ENCODE measurements at places on chromosomes 13 and 19.

GRCh38 chr19:35267818-35268535, 785 bp upstream of the USF2 start:
- DNase-seq: no peak

- no peak for DNase-seq
These were observed 89.0 kb upstream of the CSNK1A1L start for GRCh38 chr13:37194428-37194861.

- no peak for DNase-seq
These were observed 14.8 kb downstream of the BRD4 start for GRCh38 chr19:15317392-15318071.

DNA sequence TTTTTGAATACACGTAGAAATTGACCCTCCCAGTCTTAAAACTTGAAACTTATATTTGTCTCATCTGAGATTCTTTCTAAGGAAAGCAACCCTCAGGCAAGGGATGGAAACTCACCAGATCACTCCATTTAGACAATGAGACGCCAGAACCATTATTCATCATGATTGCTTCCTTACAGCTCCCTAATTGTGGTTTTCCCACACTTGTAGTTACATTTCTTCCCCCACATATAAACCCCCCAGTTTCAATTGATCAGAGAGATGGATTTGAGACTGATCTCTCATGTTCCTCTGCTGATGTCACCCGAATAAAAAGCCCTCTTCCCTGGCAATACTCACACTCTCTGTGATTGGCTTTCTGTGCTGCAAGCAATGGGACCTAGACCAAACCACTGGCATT, 197.9 kb upstream of the STARD13 start:
- no peak for DNase-seq

DNA sequence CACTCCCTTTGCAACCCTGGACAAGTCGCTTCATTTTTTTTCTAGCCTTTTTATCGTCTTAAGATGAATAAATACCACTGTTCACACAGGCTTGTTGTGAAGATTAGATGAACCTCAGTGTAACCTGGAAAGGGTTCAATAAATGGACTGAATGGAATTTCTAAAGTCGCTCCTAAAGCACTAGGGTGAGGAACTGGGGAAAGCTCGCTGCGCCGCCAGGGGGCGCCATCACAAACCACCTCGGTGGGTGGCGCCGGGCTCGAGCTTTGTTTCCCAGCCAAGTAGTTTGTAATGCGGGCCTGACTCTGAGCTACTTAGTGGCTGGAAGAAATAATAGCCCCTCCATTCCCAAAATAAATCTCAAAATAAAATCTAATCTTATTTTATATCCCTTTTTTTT, 2.2 kb upstream of the CEACAM6 start:
- DNase-seq: no peak

DNA sequence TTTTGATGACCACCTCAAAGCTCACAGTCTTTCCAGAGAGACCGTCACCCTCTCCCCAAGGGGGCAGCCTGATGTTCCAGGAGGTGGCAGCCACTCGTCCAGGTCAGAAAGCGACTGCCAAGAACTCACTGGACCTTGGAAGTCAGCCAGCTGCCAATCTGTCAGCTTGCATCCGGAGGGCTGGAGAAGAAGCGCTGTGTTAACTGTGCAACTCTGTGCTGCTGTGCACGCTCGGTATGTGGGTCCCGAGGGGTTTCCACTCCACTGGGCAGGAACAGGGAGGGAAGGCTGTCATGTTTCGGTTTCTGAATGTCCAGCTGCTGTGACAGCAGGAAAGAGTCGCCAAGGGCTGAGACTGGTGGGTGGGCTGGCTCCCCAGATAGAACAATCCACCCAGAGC, 89.2 kb downstream of the CACNA1A start:
- no peak for DNase-seq

DNA sequence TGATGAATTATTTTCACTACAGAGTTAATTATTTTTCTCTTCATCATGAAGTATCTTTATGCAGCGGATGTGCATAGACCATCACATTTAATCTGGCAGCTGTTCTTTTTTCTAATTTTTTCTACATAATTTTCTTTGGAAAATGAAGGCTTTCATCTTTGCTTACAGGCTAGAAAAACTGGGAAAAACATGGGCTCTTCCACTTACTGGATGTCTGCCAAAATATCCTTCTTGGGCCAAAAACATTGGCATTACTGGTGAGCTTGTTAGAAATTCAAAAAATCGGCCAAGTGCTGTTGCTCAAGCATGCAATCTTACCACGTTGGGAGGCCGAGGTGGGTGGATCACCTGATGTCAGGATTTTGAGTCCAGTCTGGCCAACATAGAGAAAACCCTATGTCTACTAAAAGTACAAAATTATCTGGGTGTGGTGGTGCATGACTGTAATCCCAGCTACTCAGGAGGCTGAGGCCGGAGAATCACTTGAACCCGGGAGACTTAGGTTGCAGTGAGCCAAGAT, 176.8 kb downstream of the ZNF737 start:
- no peak for DNase-seq

DNA sequence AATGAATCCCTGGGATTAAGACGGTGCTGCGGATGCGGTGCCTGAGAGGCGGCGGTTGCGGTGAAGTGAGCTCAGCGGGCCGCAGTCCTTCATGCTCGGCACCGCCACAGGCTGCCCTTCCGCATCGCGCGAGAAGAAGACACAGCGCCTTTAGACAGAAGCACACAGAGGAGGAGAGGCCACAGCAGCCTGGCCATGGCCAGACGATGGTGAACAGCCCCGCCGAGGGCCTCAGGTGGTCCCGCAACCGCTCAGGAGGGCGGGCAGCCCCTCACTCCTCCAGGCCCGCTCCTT, 459.2 kb downstream of the MYO16 start:
- DNase-seq: no peak

All from GM12864 (cell line).